Fibroblast of skin of left biceps (primary cell): ENCODE measurements at places on chromosomes 1 and 21.

- DNase-seq, result no peak
Measured at GRCh38 chr1:180141381-180141934, 13.2 kb upstream of the QSOX1 start.

GRCh38 chr1:44032170-44032790, 1.0 kb upstream of the SLC6A9 start:
- no peak for DNase-seq

DNA sequence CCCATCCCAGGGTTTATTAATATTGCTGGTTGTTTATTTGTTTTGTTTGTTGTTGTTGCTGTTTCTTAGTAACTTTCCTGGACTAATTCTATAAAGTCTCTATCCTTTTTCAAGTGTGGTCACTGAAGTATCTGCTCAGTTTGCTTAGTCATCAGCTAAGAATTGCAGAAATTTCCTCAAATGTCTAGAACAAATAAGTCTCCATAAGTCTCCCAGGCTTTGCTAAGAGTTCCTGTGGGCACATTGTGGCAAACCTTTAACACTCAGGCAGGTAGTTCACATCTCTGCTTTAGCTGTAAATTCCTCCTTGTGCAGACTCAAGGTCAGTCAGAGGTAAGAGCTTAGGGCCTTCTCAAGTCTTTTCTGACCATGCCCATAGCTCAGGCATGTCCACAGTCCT, 38.9 kb upstream of the C1orf185 start:
- peak; percentile 64 for DNase-seq

GRCh38 chr1:218705911-218706893, 361.1 kb downstream of the TGFB2 start:
- peak; percentile 98 for DNase-seq

DNA sequence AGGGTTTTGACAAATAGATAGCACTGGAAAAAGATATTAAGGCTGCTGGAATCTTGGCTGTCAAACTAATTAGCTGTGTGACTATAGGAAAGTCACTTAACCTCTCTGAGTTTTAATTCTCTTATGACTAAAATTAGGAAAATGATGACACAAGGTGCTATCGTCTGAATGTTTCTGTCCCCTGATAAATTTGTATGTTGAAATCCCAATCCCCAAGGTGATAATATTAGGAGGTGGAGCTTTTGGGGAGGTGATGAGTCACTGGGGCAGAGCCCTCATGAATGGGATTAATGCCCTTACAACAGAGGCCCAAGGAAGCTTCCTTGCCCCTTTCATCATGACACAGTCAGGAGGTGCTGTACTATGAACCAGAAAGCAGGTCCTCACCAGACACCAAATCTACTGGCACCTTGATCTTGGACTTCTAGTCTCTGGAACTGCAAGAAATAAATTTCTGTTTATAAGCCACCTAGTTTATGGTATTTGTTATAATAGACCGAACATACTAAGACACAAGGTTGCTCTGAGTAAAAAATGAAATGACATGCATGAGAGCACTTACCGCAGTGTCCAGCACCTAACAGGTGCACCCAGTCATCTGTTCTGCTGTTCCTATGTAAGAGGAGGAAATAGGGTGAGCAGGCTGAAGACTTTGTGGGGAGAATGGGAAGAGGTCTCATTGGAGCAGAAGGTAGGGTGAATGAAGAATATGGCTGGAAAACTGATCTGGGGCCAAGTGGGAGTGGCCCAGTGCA, 26.3 kb upstream of the DISP1 start:
- no peak for DNase-seq

- DNase-seq, result no peak
Measured at GRCh38 chr1:21327566-21328323, 37.5 kb upstream of the ECE1 start.

- DNase-seq, result no peak
Measured at GRCh38 chr1:8790987-8791386, 26.5 kb downstream of the RERE start.

DNA sequence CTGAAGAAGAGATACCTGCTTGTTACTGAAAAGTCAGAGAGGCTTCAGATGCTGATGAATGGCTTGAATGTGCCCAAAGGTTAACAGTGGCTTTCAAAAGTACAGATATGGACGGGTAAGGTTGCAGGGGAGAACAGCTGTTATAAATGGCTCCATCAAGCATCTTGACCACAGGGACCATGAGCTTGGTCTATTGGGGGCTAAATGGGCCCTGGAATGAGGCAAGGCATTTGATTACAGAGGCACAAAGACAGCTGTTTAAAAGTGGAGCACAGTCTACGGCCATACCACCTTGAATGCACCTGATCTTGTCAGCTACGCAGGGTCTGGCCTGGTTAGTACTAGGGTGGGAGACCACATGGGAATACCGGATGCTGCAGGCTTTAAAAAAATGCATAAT, 48.3 kb downstream of the C1orf198 start:
- DNase-seq, result no peak

- DNase-seq, result peak; percentile 25
Measured at GRCh38 chr1:85109475-85109874, 61.2 kb upstream of the MCOLN3 start.

- DNase-seq, result peak; percentile 17
Measured at GRCh38 chr1:211735208-211736170, 60.1 kb upstream of the NEK2 start.

DNA sequence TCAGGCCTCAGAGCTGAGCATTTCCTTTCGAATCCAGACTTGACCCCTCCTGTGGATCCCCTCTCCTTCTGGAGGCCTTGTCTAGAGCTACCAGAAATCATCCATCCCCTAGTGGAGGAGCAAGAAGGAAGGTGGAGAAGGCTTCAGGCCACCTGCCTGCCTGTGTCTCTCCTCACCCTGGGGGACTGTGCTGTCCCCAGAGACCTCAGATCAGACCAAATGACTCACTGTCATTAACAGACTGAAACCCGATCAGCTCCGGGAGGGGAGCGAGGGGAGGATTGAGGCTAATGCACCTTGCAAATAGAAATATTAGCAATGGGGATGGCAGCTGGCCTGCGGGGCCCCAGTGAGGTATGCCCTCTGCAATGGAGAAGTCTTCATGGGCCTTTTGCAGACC, 2.1 kb downstream of the MYBPH start:
- no peak for DNase-seq
